NCI-H1417 treated with DMSO at 0.1 percent for 48 hours (cell line): ENCODE measurements at places on chromosomes 16 and 17.

GRCh38 chr17:45946841-45947256 is 52.2 kb upstream of the STH start:
- DNase-seq: no peak

GRCh38 chr17:78407387-78408000 is 29.0 kb downstream of the PGS1 start:
- no peak for DNase-seq

DNA sequence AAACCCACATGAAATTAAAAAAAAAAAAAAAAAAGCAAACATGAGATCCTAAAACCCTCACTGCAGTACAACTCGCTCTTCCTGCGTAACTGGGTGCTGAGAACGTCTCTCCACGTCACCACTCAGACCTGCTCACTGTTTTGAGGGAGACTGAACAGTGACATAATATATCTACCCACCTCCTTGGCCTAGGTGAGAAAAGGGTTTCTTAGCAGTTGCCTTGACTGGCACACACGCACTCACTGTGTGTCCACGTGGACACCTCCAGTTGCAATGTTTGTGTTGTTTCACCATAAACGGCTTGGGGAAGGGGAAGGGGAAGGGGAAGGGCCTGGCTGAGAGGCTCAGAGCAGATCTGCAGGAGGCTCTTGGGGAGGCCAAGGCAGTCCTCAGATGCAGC is 32.0 kb downstream of the FANCA start:
- DNase-seq: no peak

DNA sequence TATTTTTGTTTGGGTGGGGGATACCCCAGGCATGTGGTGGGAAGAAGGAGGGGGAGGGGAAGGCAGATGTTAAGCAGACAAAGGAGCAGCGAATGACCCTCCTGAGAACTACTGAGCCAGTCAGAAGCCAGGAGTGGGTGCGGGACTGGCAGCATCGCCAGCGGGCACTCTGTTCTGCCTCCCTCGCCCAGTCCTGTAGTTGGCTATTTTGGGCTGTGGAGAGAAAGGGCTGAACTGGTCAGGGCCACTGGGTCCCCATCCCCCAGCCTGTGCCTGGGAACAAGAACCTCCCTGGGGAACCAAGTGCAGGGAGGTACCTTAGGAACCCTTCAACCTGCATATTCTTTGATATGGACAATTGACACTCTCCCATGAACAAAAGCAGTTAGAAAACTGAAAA is 6.4 kb downstream of the LRRC3C start:
- DNase-seq: no peak

- DNase-seq: no peak
These were observed 11.3 kb downstream of the CDK3 start for GRCh38 chr17:76011951-76012350.
